ENCODE measurements at places on chromosomes 1 and 21.

GRCh38 chr1:203995228-203995627 is 77.7 kb upstream of the SOX13 start:
- no peak for DNase-seq

DNA sequence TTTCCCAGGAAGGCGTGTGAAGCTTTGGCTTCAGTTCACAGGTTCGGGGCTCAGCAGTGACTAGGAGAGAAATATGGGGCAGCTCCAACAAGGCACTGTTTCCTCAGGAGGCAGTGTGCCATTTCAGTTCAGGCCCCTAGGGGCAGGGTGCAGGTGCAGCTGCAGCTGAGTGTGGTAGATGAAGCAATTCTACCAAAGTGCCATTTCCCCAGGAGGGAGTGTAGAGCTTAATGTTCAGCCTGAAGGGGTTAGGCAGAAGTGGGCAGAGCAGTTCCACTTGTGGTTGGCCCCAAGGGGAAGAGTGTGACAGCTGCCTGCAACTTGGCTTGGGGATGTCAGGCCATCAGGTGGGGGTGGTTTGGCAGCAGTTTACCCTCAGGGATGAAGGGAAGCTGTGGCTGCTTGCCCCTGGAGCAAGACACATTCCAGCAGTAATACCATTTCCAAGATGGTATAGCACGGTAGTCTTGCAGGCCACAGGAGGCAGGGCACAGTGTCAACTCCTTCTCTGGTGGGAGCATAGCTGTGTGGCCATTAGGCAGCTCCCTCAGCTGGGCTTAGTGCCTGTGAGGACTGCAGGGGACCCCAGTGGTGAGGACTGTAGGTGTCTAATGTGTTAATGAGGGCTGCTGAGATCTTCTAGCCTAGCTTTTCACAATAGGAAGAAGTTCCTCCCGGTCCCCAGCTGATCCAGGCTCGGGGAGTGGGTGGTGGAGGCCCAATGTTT is 34.7 kb downstream of the RGSL1 start:
- no peak for DNase-seq

DNA sequence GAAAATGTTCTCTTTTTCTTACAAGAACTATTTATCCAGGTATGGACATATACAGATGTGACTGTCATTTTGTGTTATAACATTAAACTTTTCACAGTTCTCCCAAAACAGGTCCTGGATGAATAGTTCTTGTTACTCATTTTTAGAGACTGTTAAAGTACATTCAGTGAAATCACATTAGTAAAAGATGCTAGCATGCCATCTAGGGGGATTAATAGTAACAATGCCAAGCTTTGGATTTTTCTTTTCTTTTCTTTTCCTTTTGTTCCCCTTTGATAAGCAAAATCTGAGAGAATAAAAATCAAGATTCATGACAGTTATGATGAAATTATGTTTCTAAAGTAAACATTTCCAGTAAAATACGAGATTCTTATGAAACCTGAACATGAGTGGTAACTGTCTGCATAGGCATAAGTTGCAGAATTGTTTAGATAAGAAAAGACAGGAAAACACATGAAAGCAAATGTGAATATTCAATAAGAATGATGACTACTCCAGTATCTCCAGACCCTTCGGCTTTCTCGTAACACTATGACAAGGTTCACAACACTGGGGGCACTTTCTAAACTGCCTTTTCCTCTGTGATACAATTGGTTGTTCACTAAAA is 77.5 kb downstream of the TPR start:
- no peak for DNase-seq

- DNase-seq: no peak
Measured at GRCh38 chr1:111199881-111200801, at the start of gene DENND2D. Gene DENND2D (minus strand): TSS chr1:111200646. CDS start chr1:111200459, 187 bp downstream.

All from fibroblast of skin of left biceps (primary cell).